MCF 10A (cell line): ENCODE measurements at places on chromosomes 2 and 18. TPM values are rescaled to one million over a fixed set of nuclear protein-coding genes. Genes with fewer than 3 reads are reported as not detected.

Gene SERPINB10
- total RNA-seq = not detected in 2 replicates

Gene TWIST2
- 30.2 and 31.6 TPM in 2 replicates for total RNA-seq

Gene NT5C1B
- not detected in 2 replicates for total RNA-seq

Gene TMEM182
- 5.3 and 5.7 TPM in 2 replicates for total RNA-seq

Gene SFT2D3
- 3.6 and 4.1 TPM in 2 replicates for total RNA-seq

Gene PNKD
- 13.0 and 23.1 TPM in 2 replicates for total RNA-seq

Gene SKA1
- total RNA-seq = 7.8 and 18.7 TPM in 2 replicates

Gene ITGA6
- 315 and 323 TPM in 2 replicates for total RNA-seq

Gene FBXO48
- total RNA-seq = 1.7 and 2.1 TPM in 2 replicates

Gene CYP1B1
- total RNA-seq = 37.2 and 53.3 TPM in 2 replicates

Gene VWA3B
- total RNA-seq = not detected in 2 replicates

Gene SERPINB12
- total RNA-seq = not detected in 2 replicates

Gene HTR2B
- not detected in 2 replicates for total RNA-seq

Gene LRRC30
- total RNA-seq = not detected in 2 replicates

Gene ZNF804A
- total RNA-seq = 0.17 TPM in 1 of 2 replicates, not detected in the other

Gene TUBB6
- total RNA-seq = 141 and 167 TPM in 2 replicates

Gene GREB1L
- total RNA-seq = 9.4 and 11.0 TPM in 2 replicates

Gene AQP12B
- total RNA-seq = not detected in 2 replicates

Gene UPP2
- not detected in 2 replicates for total RNA-seq

Gene SNRNP27
- total RNA-seq = 68.9 and 81.0 TPM in 2 replicates

Gene ADD2
- total RNA-seq = 0.23 and 0.34 TPM in 2 replicates

Gene ASIC4
- total RNA-seq = 0.17 TPM in 1 of 2 replicates, not detected in the other

Gene YES1
- total RNA-seq = 60.4 and 81.7 TPM in 2 replicates

Gene DDX1
- 97.8 and 119 TPM in 2 replicates for total RNA-seq

Gene KYNU
- 143 and 160 TPM in 2 replicates for total RNA-seq

Gene TUBA3D
- total RNA-seq = not detected in 2 replicates

Gene NFE2L2
- total RNA-seq = 135 and 180 TPM in 2 replicates

Gene CAB39
- total RNA-seq = 76.9 and 91.7 TPM in 2 replicates

Gene OSR1
- 0.61 and 1.3 TPM in 2 replicates for total RNA-seq

Gene ALPP
- total RNA-seq = 0.35 and 0.64 TPM in 2 replicates

Gene FNDC4
- total RNA-seq = 0.79 and 1.1 TPM in 2 replicates
